ENCODE measurements at places on chromosomes 1 and 21.

DNA sequence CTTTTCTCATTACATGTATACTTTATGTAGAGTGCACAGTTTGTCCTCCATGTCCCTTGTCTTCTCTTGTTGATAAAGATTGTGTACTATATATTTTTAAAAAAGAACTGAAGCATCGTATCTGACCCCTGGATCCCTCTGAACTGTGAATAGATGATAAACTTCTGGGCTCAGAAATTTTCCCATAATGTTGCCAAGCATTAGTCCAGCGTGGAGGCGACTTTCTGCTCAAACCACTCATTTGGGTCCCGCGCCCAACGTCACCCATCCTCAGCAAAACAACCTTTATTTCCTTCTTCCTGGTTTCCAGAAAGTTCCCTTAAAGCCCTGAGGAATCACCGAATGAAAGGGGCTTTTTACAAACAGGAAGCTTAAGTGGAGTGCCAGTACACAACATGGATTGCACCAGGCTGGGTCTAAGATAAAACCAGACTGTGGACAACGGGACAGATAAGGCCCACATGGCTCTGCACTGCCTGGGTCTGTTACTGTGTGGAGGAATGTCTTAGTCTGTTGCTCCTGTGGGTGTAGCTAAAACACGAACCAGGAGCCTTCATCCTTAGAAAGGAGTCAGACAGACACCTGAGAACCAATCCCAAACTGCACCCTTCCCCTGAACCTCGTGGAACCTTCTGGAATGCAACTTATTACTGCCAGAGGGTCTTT lies 15.6 kb downstream of the EVA1C start:
- DNase-seq: no peak

GRCh38 chr1:192879406-192879805 lies 70.6 kb downstream of the RGS2 start:
- no peak for DNase-seq

DNA sequence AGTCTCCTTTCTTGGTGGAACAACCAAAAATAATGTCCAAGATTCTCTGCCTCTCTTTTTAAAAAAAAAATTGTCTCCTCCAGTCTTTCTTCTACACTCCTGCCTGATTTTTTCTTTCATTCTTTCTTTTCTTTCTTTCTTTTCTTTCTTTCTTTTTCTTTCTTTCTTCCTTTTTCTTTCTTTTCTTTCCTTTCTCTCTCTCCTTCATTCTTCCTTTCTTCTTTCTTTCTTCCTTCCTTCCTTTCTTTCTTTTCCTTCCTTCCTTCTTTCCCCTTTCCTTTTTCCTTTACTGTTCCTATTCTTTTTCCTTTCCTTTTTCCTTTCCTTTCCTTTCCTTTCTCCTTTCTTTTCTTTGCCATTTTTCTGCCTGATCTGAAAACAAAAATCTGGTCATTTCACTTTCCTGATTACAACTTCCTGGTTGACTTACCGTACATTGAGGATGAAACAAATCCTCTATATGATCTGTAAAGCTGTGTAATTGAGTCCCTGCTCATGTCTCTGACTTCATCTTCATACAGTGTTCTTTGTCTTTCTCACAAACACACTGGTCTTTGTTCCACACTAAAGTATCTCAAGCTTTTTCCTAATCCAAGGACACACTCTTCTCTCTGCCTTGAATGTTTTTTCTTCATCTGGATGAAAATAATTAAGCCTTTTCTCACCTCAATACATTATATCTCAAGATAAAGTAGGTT lies 6.1 kb upstream of the KRTAP23-1 start:
- DNase-seq: no peak

DNA sequence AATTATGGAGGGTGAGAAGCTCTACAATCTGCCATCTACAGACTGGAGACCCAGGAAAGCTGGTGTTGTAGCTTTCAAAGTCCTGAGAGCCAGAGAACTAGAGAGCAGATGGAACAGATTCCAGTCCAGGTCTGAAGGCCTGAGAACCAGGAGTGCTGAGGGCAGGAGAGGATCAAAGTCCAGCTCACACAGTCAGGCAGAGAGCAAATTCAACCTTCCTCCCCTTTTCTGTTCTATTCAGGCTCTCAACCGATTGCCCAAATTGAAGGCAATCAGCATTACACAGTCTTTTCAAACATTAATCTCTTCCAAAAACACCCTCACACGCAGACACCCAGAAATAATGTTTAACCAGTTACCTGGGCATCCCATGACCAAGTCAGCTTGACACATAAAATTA lies 2.5 kb upstream of the TMPRSS2 start:
- no peak for DNase-seq

DNA sequence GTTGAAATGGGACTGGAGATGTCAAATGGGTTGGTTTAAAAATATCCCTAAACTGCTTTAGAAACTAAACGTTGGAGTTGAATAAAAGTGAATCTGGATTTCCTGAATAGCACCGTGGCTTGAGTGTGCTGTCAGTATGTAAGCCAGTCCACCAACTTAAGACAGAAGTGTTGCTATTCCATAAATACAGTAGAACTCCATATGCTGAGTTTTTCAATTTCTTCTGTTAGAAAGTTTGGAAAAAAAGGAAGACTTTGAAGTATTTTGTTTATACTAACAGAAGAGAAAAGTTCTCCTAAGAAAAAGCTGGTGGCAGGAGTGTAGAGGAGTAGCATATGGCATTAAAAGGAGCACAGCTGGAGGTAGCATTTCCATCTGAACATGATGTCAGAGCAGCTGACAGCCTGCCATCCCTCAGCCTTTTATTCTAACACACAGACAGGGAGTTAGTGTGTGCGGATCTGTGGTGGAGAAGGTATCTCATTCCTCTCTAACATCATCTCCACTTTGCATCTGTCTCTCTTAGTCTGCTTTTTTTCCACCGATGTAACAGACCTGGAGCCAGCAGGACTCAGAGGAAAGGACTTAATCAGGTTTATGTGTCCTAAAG lies at the start of gene ZBTB18:
ZBTB18 (plus strand) TSS at position 449 of the 610 bp plus-strand sequence; CDS start at position 598, 149 bp downstream.
- no peak for DNase-seq

DNA sequence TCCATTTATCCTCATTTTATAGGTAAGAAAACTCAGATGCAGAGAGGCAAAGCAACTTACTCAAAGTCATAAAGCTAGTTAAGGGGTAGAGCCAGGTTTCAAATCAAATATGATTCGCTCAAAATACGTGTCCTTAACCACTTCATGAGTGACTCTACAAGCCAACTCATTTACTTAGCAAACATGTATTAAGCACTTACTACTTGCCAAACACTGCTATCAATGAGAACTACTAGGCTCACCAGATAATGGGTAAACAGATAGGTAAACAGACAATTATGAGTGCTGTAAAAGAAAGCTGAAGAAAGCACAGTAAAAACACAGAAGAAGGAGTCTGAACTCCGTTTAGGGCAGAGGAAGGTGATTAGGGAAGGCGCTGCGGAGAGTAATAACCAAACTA lies 65.9 kb downstream of the WDR64 start:
- DNase-seq: no peak

- no peak for DNase-seq
These were observed 20.5 kb downstream of the CLCA4 start for GRCh38 chr1:86567341-86567740.

DNA sequence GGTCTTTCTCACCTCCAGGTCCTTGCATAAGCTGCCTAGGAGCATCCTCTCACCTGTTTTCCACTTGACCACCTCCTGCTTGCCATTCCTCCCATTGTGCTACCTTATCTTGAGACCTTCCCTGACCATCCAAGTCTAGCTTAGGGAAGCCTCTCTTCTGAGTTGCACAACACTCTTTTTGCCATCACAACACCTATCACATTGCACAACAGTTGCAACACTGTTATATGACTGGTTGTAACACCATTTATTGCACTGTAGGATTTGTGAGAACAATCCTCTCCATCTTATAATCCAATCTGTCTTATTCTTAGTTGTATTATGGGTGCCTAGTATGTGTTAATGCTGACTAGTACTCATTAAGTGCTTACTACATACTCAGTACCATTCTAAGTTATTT lies 488.7 kb downstream of the OMA1 start:
- DNase-seq: no peak

- no peak for DNase-seq
These were observed 16.4 kb downstream of the ARHGEF2 start for GRCh38 chr1:155961937-155962336.

DNA sequence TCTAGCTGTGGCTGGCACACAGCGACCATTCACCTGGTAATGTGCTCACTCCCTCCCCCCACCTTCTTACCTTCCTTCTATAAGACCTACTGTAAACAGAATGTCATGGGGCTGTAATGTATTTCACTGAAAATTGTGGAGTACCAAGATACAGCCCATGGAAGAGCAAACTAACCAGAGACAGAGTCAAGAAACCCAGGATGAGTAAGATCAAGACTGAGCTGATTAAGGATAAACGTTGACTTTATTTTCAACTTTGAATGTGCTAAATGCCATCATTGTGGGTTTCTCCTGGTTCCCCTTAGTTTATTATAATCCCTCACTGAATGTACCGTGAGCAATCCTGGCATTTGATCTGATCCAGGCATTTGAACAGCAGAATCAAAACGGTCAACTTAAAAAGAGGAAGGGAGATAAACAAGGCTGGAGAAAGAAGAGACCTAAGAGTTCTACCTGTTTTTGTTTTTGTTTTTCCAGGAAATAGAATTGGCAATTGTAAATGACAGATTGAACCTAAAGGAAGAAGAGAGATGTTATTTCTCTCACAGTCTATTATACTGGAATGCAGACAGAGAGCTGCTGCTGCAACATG lies 16.1 kb upstream of the ATP1B1 start:
- DNase-seq: no peak

DNA sequence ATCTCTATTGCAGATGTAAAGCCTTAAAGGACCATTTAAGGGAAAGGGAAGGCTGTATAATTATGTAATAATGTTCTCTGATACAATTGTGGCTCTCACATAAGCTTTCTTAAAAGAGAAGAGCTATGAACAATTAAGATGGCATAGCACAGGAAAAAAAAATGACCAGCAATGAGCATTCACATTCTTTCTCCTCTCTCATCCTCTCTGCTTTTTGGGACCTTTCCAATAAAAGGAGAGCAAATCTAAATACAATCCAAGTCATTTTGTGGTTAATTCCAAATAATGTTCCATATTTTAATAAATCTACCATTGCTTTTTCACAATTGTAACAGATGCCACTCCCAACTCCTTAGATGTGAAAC lies 23.5 kb downstream of the SMYD3 start:
- DNase-seq: no peak

DNA sequence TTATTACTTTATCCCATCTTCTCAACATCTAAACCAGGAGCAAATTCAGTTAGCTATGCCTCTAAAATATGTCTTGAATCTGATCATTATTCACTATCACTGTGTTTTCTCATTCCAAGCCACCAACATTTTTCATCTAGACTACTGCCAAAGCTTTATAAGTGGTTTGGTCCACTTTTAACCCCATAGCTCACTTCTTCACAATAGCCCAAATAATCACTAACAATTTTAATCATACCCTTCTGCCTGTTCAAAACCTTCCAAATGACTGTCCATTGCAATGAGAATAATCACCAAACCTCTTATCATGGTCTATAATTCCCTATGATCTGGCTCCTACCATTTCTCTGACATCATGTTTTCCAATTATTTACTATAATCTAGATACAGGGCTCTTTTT lies 149.8 kb upstream of the ZNHIT6 start:
- DNase-seq: no peak
